CD4-positive, alpha-beta T cell (primary cell): ENCODE measurements at places on chromosomes 5 and 9.

- no peak for DNase-seq
These were observed 58.9 kb downstream of the DOCK2 start for GRCh38 chr5:169695919-169696490.

DNA sequence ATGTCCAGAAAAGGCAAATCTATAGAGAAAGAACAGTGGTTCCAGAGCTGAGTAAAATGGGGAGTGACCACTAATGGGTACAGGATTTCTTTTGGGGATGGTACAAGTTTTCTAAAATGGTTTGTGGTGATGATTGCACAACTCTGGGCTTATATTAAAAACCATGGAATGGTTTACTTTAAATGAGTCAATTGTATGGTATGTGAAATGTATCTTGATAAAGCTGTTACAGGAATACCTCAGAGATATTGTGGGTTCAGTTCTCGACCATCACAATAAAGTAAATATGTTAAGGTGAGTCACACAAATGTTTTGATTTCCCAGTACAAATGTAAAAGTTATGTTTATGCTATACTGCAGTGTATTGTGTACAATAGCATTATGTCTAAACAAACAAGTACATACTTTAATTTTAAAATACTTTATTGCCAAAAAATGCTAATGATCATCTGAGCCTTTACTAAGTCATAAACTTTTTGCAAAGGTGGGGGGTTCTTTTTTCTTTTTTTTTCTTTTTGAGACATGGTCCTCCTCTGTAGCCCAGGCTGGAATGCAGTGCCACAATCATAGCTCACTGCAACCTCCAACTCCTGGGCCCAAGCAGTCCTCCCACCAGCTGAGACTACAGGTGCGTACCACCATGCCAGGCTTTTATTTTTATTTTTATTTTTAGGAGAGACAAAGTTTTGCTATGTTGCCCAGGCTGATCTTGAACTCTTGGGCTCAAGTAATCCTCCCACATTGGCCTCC is 65.9 kb downstream of the SHOC1 start:
- no peak for DNase-seq

GRCh38 chr9:115671963-115672305 is 481.7 kb upstream of the PAPPA start:
- no peak for DNase-seq

GRCh38 chr5:143445776-143446175 is 42.3 kb upstream of the NR3C1 start:
- DNase-seq, result no peak

- no peak for DNase-seq
These were observed 29.0 kb upstream of the PAPPA start for GRCh38 chr9:116124472-116125040.

DNA sequence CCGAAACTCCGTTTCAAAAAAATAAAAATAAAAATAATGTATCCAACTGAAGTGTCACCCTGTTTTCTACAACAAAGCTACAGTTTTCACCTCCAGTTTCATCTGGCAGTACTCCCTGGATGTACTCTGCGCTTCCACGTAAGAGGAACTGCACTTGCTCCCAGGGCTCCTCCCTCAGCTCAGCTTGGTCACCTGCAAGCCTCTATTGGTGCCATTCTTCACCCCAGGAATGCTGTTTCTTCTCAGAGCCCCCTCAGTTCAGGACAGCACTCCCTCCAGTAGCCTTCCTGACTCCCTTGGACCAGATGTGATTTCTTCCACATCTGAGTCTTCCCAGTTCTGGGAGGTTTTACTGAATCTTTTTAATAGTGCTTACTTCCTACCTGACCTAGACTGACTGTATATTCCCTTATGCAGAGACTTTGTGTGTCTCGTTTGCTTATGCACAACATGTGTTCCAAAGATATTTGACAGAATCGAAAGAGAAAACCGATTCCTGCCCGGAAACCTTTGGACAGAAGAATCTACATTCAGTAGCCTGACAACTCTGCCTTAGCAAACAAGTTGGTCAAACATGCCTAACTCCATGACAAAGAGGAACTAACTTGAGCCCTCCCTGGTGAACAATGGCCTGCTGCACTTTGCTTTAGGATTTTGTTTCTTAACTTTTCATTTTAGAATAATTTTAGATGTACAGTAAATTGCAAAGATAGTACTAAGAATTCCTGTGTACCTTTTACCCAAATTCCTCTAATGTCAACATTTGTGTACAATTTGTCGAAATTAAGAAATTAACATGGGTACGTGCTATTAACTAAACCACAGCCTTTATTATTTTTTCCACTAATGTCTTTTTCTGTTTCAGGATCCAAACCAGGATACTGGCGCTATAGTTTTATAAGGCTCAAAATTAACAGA is 814 bp downstream of the CCDC125 start:
- DNase-seq, result no peak

DNA sequence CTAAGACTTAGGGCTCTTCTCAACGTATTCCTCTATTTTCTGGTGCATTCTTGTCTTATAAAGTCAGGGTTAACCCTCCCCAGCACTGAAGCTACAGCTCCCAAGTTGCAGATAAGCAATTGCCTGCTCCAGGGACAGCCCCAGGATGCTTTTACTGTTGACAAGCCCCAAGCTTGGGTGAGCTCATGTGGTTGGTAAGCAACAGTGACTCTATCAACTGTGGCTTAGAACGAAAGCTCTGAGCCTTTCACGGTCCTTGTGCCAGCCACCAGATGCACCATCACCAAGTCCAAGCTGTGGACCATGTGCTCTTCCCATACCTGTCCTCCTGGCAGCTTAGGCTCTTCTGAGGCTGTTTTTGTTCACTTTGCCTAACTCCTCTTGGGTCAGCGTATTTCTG is 13.5 kb downstream of the ADRB2 start:
- DNase-seq, result no peak

- DNase-seq, result no peak
These were observed 120.1 kb upstream of the CD180 start for GRCh38 chr5:67316695-67317094.

DNA sequence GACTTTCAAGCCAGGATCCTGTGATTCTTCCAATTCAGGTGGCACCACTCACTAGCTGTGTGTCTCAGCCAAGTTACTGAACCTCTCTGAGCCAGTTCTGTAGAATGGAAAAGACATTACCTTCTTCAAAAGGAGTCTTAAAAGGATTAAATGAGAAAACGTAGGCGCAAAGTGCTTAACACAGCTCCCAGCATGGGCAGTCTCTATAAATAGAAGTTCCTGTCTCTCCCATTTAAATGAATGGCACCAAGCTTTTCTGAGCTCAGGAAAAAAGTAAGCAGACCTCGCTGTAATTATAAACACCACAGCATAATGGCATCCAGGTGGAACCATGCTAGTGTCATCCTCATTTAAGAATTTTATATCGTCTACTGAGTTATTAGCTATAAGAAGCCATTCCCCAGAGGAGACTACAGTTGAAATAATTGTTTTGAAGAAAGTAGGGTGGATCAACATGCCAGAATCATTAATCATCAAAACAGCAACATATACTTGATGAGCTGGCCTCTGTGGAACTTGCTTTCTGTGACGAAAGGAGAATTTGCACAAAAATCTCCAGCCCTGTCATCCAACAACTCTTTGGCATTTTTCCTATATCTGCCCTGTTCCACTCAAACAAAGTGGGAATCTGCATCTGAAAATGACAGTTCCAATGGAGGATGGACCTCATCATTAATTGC is 188.9 kb downstream of the SPOCK1 start:
- no peak for DNase-seq

- DNase-seq, result no peak
These were observed 628.1 kb upstream of the TYRP1 start for GRCh38 chr9:12065050-12065449.

GRCh38 chr5:143662020-143662419 is 149.9 kb upstream of the HMHB1 start:
- DNase-seq, result no peak

DNA sequence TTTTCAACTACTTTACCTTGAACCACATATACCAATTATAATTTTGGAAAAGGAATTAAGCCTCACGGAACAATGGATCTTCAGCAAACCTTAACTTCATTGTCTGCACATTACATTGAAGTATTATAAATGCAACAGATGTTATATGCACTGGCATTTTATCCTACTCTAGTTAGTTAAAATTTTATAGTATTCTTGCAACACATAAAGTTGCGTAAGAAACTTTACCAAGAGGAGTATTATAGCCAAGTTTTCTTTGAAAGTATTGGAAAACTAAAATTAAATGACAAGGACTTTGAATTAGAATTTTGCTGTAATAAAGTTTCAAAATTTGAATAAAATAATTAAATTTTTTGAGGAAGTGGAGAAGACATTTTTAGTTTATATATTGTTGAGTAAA is 63.4 kb upstream of the SREK1 start:
- DNase-seq, result no peak

DNA sequence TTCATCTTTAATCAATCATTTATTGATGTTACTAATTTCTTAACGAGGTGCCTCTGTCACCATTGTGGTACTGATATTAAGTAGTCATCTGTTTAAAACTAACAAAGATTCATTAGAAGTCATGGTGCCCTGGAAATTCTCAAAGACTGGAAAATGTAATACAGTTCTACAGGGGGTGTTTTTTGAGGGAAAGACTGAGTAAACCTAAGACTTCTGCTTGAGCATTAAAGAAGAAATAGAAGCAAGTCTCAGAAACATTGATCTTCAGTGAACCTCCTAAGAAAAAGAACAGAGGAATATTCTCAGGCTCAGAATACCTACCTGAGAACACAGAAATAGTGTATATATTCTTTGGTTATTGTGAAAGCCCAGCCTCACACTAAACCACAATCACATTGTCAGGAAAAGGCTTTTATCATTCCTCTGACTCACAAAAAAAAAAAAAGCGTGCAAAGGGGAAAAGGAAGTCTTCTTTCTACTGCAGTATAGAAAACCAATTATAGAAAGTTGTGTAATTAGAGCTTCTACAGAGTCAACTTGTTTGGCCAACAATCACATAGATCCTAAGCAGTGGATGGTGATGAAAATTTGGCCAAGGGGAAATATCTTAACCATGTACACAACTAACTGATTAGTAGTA is 60.8 kb downstream of the HINT1 start:
- peak; percentile 16 for DNase-seq

DNA sequence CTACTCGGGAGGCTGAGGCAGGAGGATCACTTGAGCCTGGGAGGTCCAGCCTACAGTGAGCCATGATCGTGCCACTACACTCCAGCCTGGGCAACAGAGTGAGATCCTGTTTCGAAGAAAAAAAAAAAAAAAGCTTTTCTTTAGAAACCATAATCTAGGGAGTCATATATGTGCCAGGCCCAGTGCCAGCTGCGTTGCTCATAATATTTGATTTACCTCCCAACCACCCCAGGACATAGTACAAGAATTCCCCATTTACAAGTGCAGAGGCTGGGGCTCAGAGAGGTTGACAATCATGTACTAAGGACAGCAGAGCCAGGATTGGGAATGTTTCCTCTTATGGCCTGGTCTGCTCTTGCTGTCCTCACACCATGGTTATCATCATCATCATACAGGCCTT is 25.1 kb upstream of the TRIM14 start:
- DNase-seq, result no peak

- no peak for DNase-seq
These were observed 75.0 kb downstream of the PRDM6 start for GRCh38 chr5:123164054-123164453.

- no peak for DNase-seq
These were observed 93.9 kb downstream of the RFX3 start for GRCh38 chr9:3431890-3432289.

DNA sequence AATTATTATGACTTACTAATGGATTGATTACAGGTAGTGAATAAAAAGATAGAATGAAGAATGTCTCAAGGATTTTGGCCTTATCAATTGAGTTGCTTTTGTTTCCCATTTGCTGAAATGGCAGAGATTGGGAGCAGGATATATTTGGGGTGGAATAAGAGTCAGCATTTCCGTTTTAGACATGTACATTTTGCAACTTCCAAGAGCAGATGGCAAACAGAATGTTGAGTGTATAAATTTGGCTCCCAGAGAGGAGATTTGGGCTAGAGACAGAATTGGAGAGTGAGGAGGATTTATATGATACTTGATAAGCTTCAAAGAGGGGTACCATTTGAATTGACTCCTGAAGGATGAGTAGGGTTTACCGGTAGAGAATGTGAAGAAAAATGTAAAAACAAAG is 437.9 kb upstream of the PAPPA start:
- DNase-seq, result no peak

DNA sequence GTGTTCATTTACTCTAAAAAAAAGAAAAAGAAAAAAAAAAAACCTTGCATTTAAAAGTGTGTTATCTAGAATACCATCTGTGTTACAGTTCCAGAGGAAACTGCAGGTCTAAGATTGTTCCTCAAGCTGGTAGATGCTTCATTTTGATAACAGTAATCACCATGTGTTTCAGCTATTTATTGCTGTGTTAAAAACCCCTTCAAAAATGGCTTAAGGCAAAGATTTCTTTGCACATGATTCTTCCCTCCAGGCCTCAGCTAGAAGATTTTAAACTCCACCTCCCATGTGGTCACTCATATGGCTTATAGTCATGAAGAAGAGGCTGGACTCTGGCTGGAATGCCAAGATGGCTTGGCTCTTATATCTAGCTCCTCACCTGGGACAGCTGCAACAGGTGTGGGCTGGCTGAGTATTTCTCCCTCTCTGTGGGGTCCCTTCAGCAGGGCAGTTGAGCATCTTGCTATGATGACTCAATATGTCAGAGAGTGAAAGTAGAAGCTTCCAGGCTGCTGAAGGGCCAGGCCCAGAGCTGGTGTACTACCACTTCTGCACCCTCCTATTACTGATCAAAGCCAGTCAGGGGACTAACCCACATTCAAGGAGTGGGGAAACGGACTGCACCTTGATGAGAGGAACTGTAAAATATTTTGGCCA is 920.4 kb upstream of the DMAC1 start:
- DNase-seq, result no peak

- DNase-seq, result no peak
These were observed 15.3 kb upstream of the SPATA31E1 start for GRCh38 chr9:87867391-87867790.

DNA sequence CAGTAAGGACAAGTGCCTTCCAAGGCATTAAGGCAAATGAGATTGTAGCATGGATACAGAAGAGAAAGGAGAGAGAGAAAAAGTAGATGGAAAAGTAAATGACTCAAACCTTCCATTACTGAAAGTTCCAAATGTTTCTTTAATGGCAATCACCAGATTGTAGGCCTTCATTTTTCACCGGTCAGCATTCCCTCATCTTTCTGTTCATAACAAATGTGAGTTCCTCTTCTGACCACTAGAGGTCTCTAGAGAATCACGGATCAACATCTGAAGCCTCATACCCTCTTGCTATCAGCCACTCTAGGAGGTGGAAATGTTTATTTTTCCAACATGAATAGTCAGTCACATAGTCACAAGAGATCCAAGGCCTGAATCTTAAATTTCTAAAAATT is 73.6 kb upstream of the RPS23 start:
- DNase-seq, result no peak

- no peak for DNase-seq
These were observed 225.0 kb downstream of the KCTD16 start for GRCh38 chr5:144395704-144396103.

- peak; percentile 0 for DNase-seq
These were observed 399 bp downstream of the NUP155 start for GRCh38 chr5:37370550-37370863.

DNA sequence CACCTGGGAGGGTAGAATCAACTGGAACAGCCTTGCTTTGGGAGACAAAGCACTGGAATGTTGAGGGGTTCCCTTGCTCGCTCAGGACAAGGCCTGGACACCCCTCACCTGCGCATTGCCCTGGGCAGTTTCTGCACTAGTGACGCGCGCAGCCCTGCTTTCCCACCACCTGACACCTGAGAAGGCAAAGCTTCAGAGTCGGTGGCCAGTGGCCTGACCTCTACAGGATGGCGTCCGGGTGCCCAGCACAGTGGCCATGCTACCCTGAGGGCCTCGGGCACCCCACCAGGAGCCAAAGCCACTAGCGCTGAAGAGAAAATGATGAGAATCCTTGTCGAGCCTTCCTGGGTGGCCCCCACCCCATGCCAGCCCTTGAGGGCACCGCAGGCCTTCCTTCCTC is 161.3 kb downstream of the OLFM1 start:
- no peak for DNase-seq
